ENCODE measurements at places on chromosomes 7 and 10.

- DNase-seq: peak; percentile 63
Observed at GRCh38 chr7:23680414-23681405, 711 bp downstream of the FAM221A start.

GRCh38 chr7:133570321-133570720 lies 317.4 kb downstream of the EXOC4 start:
- DNase-seq: no peak

DNA sequence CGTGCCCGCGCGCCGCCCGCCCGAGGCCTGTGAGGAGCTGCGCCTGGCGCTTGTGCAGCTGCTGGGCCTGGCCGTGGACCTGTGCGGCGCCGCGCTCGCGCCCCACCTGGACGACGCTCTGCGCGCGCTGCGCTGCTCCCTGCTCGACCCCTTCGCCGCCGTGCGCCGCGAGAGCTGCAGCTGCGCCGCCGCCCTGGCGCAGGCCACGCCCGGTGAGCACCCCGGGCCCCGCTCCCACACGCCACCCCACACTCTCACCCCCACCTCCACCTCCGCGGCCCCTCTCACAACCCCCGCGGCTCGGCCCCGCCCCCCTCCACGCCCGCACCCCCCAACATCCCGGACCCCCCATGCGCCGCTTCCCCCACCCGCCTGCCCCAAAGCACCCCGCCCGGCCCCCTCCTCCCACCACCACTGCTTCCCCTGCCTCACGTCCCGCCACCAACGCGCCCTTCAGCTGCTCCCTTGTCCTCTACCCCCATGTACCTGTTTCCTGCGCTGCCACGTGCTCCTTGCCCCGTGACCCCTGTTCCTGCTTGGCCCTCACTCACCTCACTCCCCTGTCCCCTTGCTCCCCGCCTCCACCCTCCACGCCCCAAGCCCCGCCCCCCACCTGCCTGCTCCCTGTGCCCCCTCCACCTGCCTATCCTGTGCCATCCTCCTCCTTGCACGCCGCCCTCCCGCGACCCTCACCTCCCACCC lies at the start of gene PRKAR1B:
Gene PRKAR1B (minus strand): TSS at position 178 of the 702 bp plus-strand sequence. CDS start 15,776 bp downstream, outside the sequence.
- DNase-seq: no peak

- no peak for DNase-seq
Observed at GRCh38 chr10:100723180-100723579, 22.2 kb upstream of the PAX2 start.

DNA sequence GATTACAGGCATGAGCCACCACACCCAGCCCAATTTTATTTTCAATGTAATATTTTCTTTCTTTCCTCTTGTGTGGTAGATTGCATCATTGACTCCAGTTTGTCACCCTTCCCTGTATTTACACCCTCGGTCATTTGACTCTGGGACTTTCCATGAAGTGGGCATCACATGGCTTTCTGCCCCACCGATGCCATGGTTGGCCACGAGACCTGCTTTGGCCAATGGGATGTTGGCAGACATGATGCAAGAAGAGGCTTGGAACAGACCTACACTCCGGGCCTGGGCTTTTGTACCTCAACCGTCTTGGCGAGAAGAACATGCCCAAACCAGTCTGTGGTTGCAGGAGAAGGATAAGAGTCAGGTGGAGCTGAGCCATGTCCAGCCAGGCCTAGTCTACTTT lies 38.8 kb upstream of the CACUL1 start:
- DNase-seq: no peak

- DNase-seq: no peak
Observed at GRCh38 chr10:89414879-89415821, 782 bp downstream of the IFIT5 start.

DNA sequence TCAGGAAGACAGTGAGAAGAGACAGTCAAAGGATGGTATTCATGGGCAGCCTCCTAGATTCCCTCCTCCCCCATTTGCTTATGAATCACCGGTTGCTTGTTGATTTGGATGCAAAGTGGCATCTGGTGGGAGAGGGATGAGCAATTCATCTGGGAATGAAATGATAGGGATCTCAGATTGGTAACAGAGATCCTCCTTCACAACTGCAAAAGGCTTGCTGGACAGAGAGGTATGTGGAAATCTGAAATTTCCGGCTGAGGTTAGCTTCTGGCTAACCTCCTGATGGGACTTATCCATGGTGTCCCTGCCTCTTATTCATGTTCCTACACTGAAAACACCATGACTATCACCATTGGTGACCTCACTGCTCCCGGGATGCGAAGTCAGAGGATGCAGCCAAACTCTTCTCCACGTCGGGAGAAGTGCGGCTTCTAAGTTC lies 48.4 kb upstream of the PODXL start:
- no peak for DNase-seq

GRCh38 chr10:49600781-49601400 lies 9.2 kb upstream of the SLC18A3 start:
- DNase-seq: no peak

GRCh38 chr10:122331615-122332446 lies 42.7 kb upstream of the PLEKHA1 start:
- DNase-seq: no peak

- no peak for DNase-seq
Observed at GRCh38 chr7:12635830-12636229, 51.6 kb upstream of the ARL4A start.

GRCh38 chr7:8455426-8455825 lies 22.0 kb downstream of the NXPH1 start:
- no peak for DNase-seq

DNA sequence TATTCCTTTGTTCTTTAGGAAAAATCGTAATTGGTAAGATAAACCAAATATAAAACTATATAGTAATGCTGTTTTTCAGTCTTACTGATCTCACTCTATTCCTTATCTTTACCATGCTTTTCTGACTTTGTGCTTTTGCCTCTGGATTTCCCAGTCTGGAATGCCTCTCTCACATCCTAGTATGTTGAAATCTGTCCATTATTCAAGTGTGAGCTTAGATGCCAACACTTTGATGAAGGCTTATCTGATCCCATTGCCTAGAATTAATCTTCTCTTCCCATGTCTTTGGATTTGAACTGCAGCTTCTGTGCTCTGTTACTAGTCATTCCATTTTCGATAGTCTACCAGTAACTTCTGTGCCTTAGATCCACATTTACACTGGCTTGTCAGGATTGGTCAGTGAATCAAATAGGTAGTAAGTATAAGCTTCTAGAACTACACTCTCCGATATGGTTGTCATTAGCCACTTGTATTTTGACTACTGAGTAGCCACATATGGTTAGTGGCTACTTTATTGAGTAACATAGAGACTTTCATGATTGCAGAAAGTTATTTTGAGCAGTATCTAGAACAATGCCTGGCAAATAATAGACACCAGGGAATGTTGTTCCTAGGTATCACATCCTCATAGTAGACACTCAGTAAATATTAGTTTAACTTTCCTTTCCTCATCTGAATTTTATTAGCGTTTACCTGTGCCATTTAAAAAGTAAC lies 92.9 kb downstream of the BMPR1A start:
- DNase-seq: no peak

DNA sequence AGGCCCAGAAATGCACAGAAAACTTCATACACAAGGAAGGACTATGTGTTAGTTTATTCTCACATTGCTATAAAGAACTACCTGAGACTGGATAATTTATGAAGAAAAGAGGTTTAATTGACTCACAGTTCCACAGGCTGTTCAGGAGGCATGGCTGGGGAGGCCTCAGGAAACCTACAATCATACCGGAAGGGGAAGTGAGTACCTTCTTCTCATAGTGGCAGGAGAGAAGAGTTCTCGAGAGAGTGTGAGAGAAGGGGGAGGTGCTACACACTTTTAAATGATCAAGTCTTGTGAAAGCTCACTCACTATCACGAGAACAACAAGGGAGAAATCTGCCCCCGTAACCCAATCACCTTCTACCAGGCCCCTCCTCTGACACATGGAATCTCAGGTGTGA lies 16.8 kb upstream of the RAMP3 start:
- DNase-seq: no peak

- DNase-seq: no peak
Observed at GRCh38 chr7:727806-728460, 852 bp upstream of the PRKAR1B start.

DNA sequence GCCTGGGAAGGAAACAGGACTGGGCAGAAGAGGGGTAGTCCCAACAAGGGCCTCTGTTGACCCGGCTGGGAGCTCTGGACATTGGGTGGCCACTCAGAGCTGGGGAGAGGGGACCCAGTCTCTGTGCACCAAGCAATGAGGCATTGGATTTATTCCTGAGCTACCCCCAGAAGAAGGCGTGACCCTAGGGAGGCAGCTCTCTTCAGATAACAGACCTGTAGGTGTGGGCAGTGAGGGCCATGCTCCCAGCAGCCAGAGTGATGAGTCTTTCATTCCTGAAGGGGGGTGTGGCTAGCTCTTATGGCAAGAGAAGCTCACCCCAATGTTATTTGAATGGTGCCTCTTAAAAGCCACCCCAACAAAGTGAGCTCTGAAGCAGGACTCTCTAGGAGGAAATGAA lies 20.4 kb downstream of the TEX36 start:
- DNase-seq: no peak

DNA sequence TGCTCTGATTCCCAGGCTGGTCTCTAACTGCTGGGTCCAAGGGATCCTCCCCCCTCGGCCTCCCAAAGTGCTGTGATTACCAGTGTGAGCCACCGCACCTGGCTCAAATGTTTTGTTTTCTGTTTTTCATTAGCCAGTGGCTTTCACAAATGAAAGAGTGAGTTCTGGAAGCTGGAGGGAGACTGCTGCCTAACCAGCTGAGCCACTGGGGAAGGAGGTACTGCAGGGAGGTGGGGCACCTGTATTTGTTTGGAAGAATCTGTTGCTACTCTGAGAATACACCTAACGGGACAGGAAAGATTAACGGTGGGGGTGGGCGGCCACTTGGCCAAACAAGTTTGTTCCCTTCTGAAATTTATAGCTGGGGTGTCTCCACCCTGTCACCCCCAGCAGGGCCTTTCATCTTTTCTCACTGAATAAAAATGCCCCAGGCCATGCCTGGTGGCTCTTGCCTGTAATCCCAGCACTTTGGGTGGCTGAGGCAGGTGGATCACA lies 4.7 kb downstream of the STOX1 start:
- DNase-seq: no peak

- DNase-seq: no peak
Observed at GRCh38 chr10:132104471-132105301, 38.9 kb downstream of the JAKMIP3 start.

DNA sequence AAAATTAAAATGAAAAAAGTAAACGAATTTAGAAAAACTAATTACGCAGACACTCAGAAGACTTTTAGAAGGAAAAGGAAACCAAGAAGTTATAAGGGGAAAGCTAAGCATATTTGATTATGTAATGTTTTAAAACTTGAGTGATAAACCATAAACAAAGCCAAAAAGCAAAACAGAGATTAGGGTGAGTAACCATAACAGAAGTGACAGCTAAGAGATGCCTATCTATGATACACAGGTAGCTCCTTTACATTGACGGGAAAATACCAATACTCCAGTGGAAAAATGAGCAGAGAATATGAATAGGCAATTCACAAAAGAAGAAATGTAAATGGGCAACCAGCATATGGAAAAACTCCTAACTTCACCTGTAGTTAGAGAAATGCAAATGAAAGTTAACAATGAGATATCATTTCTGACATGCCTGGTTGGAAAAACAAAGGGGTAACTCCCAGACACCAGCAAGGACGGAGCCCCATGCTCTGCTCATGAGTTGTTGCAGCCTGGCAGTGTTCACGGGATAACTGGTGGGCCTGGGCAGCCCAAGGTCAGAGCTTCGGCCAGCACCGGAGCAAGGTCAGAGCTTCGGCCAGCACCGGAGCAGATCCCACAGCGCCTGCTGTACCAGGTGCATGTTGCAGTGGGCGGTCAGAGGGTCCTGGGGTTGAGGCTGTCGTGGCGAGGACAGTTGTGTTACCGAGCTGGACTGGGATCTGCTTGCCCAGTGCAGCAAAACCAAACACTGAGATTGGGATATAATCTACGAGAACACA lies 58.9 kb downstream of the ALOX5 start:
- no peak for DNase-seq

DNA sequence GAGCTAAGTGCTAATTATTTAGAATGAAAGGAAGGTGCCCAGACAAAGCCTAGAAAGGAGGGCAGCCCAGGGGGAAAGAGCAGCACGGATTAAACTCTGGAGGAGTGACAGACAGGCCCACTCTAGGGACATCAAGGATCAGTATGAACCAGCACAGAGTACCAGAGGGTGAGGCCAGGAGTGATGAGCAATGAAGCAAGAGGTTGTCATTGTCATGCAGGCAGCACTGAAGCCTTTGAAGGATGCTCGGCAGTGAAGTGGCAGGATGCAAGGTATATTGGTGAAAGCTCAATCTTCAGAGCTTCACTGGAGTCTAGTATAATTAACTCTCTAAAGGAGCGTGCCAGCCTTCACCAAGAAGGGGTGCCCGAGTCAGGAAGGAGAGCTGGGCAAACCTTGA lies 112.0 kb upstream of the INHBA start:
- DNase-seq: no peak

DNA sequence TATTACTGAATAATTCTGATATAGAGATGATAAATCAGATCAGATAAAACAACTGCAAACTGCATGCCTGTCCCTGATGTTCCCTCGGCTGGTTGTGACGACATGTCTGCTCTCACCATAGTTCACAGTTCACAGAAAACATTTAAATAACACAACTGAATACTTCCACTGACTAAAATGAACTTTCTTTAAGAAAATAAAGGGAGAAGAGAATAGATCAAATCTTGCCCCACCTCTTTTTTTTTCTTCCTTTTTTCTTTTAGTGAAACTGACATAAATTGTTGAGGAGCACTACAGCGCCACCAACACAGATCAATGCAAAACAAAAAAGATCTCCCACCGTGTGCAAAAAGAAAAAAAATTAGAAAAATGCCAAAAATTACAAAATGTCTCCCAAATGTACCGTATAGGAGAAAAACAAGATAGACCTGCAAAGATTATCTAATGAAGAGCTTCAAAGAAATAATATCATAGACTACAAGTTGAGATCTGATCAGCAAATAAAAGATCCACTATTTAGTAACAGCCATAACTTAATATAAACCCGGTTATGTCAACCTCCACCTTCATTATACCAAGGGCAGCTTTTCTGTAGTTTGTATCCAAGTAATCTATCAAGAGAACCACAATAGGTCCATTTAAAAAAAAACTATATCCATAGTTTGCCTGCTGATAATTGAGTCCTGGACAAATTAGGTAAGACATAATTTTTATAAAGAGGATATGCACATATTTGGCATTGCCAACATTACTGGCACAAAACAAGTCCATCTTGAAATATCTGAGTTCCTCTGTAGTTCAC lies 30.7 kb upstream of the EPC1 start:
- peak; percentile 54 for DNase-seq

DNA sequence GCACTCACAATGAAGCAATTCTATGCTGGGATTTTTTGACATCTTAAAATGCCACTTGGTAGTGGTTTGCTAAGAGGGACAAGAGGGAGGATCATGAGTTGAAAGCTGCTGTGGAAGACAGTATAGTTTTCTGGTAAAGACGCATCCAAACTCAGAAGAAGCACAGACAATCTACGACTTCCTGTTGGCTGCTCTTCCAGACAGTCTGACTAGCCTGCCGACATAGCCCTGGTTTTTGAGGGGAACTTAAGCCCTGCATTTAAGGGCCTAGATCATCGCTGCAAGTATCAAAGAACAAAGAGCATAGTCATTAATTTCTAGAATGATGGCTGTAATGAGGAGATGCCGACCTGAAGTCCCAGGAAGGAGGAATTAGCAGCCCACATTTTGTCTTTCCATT lies 99.9 kb upstream of the IKZF1 start:
- DNase-seq: no peak

All from right renal pelvis (tissue), 4 donors.